Gastrocnemius medialis (tissue), 4 donors: ENCODE measurements at places on chromosomes 12 and 14.

GRCh38 chr12:108305991-108306501, 33.1 kb downstream of the CMKLR1 start:
- H3K4me1 ChIP-seq, result peaks cover 25% of the 10 kb centered on the region
- H3K27me3 ChIP-seq, result no peaks in the 10 kb centered on the region
- no peaks in the 10 kb centered on the region for H3K36me3 ChIP-seq
- peak overlapping the region; percentile 24 for H3K4me3 ChIP-seq

DNA sequence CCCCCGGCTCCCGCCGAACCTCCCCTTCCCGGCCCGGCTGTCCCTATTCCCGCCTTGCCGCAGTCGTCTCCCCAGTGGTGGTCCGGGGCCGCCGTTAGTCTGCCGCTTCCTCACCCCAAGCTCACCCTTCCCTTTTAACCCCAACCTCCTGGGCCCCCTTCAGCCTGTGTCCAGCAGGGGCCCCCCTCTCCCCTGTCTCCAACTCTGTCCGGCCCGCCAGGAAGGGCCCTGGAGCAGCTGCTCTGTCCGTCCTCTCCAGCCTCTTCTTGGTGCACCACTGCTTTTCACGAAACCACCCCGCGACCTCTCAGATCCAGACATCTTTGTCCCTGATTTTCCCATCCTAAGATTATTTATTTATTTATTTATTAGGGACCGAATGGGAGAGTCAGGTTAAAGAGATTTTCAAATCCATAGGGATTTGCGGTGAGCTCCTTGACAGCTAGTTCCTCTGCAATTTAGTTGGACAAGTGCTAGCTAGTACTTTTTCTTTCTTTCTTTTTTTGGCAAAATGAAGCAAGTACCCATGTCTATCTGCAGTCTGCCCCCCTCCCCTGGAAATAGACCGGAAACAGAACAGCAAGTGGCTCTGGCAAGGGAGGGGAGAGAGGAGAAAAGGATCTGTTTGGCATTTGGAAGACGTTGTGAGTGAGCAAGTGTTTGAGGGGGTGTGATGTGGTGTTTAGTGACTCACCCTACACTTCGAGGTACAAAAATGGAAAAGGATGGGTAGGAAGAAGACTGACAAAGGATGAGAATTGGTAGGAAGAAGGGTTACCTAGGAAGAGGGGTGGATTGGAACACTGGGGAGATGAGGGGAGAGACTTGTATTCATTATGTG, 632 bp downstream of the UBR7 start:
- no peak for DNase-seq
- peaks cover 28% of the 10 kb centered on the region for H3K36me3 ChIP-seq
- no peaks in the 10 kb centered on the region for H3K27me3 ChIP-seq
- H3K27ac ChIP-seq, result peak overlapping the region; percentile 96

GRCh38 chr12:111777345-111778045, 10.8 kb downstream of the ALDH2 start:
- peaks cover 44% of the 10 kb centered on the region for H3K4me1 ChIP-seq
- no peak overlapping the region for H3K4me3 ChIP-seq
- H3K36me3 ChIP-seq, result no peaks in the 10 kb centered on the region
- DNase-seq, result no peak
- no peaks in the 10 kb centered on the region for H3K27me3 ChIP-seq
- peak overlapping the region; percentile 84 for H3K27ac ChIP-seq

DNA sequence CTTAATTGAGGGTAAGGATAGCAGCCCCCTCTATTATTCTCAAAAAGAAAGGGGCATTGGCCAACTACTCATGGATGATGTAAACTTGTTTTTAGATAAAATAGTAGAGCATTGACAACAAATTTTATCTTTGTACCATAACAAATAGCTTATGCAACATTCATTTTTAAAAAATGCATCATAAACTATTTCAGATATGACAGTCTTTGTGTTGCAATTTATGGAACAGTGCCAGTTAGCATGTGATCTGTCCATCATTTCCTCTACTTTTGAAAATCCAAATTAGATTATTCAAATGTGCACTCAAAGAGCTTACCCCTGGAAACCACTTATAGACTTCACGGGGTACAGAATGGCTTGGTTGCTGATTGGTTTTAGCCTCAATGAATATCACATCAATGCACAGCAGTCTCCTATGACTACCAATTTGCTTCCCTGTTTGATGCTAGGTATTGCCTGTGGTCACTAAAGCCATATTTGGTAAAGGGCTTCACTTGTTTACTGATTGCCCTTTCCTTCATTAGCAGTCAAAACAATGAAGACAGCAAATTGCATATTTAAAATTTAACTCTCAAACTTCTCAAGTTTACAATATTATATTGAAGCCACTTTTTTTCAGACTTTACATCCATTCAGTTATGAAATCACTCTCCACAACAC, 274.9 kb upstream of the MGAT4C start:
- no peaks in the 10 kb centered on the region for H3K27me3 ChIP-seq
- H3K36me3 ChIP-seq, result no peaks in the 10 kb centered on the region
- no peaks in the 10 kb centered on the region for H3K4me1 ChIP-seq
- H3K4me3 ChIP-seq, result no peak overlapping the region
- no peak overlapping the region for H3K27ac ChIP-seq

DNA sequence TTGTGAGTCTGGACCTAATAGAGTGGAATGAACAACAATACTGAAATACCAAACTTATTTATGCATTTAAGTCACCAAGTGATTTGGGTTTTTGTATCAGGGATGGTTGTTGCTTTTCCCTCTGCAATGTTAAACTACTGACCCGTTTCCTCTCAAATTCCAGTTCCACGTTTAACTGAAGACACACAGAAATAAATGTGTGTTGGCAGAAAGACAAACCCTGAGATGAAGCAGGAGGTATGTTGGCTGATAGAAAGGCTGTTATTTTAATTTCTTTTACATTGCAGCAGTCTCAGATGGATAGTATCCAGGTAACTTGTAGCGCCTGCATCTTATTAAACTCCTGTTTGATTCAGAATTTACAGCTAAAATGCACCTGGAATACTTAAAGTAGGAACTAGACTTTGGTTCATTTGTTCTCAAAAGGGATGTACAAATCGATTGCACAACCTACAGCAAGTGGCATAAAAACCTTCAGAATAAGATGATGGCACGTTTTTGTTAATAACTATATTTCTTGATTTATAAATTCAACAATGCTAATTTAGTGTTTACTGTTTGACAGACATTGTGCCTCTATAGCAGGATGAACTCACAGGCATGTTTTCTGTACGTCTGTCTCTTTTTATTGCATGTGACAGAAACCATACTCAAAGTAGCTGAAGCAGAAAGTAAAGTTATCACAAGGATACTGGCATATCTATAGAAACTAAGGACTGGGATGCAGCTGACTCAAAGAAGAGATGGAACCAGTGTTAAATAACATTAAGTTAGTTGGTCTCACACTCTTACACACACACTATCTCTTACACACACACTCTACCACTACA, 405.7 kb downstream of the ZFP36L1 start:
- H3K36me3 ChIP-seq, result no peaks in the 10 kb centered on the region
- H3K4me1 ChIP-seq, result peaks cover 11% of the 10 kb centered on the region
- H3K27ac ChIP-seq, result no peak overlapping the region
- no peak for DNase-seq

DNA sequence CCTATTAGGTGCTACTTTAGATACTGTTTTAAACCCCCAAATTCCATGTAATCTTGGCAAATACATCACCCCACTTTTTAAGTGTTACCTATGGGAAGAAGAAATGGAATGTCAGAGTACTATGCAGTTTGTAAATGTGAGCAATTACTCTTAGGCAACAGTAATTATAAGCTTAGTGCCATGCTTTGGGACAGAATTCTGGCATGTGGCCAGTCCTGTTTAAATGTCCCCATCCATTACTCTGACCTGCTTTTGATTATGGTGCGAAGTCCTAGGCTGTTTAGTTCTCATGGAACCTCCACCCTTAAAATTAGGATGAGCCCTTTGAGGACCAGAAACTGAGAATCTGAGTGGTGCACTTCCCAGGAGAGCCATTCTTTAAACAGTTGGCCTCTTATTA, 321.4 kb upstream of the RGS6 start:
- H3K4me1 ChIP-seq, result no peaks in the 10 kb centered on the region
- H3K4me3 ChIP-seq, result no peak overlapping the region
- H3K36me3 ChIP-seq, result no peaks in the 10 kb centered on the region

DNA sequence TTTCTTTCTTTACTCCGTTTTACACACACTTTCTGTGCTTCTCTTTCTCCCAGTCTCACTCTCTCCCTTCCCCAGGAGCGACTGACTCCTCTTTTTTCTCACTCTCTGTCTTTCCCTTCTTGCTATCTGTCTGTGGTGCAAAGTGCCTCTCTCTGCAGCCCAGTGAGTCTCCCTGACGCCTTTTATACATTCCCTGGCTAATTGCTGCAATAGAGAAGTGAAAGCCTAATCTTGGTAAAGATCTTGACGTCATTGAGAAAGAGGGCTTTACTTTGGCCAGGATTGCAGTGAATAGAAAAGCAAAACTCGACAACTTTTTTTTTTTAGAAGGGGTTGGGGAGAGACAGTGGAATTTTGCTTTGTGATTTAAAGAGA, 706 bp upstream of the DIO2 start:
- H3K4me1 ChIP-seq, result peaks cover 12% of the 10 kb centered on the region
- no peaks in the 10 kb centered on the region for H3K27me3 ChIP-seq
- H3K27ac ChIP-seq, result no peak overlapping the region
- H3K4me3 ChIP-seq, result peak overlapping the region; percentile 15

DNA sequence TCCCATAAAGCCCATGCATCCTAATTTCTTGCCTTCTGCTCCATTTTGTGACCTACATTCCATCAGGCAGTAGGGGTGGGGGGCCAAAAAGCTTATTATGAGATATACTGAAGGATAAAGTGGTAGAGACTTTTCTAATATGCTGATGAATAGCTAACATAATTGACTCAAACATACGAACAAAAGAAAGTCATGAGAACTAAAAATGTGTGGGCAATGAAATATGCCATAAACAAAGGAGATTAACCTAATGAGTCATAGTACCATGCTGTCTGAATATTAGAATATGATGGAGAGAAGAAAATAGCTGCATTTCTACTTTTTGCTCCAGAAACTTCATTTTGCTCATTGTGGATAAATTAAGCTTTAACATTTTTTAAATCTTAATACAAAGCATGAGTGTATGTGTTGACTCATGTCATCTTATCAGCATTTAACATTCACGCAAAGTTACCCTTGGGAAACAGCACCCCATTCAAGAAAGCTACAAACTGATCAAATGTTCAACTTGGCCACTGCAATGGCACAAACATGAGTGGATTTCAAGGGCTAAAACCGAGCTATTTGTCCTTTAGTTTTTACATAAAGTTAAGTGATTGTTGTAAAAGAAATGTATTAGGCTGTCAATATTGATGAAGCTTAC, 64.0 kb upstream of the DIO2 start:
- H3K4me1 ChIP-seq, result no peaks in the 10 kb centered on the region
- H3K27me3 ChIP-seq, result no peaks in the 10 kb centered on the region
- no peak overlapping the region for H3K4me3 ChIP-seq
- H3K27ac ChIP-seq, result no peak overlapping the region

DNA sequence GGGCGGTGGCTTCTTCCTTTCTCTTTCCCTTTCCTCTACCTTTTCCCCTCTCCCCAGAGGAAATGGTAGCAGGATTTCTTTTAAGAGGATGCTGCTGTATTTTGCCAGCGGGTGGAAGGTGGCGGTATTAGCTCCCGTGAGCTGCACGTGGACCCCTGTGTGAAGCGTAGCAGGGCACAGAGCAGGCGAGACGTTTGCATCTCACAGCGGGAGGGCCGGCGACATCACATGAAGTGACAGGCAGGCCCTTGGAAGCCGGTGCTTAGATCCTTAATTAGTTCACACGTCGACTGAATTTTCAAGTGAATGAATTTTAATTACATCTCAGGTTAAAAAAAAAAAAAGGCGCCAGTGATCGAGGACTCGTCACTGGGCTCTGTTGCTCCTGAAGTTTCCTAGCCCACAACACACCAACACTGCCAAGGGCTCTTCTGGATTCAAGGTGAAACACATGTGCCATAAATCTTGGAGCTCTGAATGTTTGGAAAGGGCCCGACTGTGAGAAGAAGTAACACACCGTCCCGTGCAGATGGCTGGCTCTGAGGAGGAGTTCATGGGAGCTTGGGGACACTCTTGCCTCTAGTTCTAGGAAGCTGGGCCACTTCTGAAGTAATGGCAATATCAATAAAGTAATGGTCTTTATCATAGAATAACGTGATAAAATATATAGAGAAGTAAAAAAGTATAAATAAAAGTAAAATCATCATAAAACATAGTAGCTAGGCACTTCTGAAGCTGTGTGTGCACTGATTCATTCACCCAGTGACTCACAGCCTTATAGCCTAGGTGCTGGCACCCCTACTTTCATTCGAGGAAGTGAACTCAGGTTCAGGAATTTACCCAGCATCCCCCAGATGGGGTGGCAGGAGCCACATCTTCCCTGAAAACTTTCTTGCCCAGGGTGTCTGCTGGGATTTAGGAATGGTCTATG, 75.3 kb downstream of the AACS start:
- H3K4me1 ChIP-seq, result no peaks in the 10 kb centered on the region
- H3K27ac ChIP-seq, result no peak overlapping the region
- H3K27me3 ChIP-seq, result no peaks in the 10 kb centered on the region
- no peaks in the 10 kb centered on the region for H3K36me3 ChIP-seq
- no peak overlapping the region for H3K4me3 ChIP-seq

DNA sequence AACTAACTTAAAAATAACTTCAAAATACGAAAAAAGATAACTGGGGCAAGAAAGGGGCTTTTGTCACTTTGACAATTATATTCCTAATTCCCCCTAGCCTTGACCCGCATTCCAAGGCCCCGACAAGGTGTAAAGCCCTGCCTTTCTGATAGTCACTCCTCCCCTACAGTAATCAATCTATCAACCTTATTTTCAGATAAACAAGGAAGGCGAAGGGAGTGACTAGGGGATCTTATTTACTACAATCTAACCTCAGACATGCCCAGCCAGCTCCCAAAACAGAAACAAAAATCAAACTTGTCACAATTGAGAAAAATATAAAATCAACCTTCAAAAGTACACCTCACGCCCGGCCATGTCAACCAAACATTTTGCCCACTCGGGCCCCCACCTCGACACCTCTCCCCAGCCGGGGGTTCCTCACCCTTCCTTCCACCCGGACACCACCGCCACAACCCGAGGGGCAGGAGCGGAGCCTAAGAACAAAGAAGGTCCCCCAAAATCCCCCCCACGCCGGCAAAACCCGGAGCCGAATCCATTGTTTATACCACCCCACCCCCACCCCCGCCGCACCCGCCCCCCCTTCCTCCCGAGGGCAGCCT, 562 bp downstream of the ZFYVE1 start:
- peak overlapping the region; percentile 73 for H3K4me3 ChIP-seq
- no peaks in the 10 kb centered on the region for H3K27me3 ChIP-seq
- H3K36me3 ChIP-seq, result peaks cover 21% of the 10 kb centered on the region

- H3K27ac ChIP-seq, result no peak overlapping the region
- H3K27me3 ChIP-seq, result peaks cover 7% of the 10 kb centered on the region
- H3K36me3 ChIP-seq, result no peaks in the 10 kb centered on the region
Measured at GRCh38 chr12:113768850-113769249, 197.3 kb downstream of the RBM19 start.

GRCh38 chr12:68279227-68280054, 26.0 kb upstream of the IL22 start:
- no peaks in the 10 kb centered on the region for H3K4me1 ChIP-seq
- H3K27me3 ChIP-seq, result no peaks in the 10 kb centered on the region
- DNase-seq, result no peak
